Activated CD4-positive, CD25-positive, alpha-beta regulatory T cell (primary cell): ENCODE measurements at places on chromosomes 5 and 9.

DNA sequence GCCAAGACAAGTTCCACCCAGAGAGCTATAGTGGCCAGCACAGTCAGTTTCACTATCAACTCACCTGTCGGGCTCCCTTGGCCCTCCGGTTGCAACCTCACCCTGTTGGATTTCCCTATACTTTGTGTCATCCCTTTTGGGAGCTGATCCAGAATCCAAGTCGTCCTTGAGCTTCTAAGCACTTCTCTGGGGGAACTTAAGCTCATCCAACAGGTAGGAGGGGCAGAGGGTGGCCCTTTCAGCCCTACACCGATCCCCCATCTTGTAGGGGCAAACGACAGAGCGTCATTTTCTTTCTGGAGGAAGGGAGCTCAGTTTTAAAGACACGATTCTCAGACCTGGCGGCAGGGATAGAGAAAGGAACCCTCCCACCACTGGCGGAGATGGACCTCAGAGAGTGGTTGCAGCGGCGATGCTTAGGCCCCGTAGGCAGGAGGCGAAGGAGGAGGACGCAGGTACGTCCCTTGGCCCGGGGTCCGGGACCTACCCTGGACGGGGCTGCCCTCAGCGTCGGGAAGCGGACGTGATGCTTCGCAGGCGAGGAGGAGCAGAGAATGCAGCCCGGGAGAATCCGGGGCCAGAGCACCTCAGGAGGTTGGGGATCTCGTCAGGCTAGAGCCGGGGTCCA lies 519 bp downstream of the ZER1 start:
- no peak for DNase-seq

- DNase-seq, result no peak
These were observed 16.3 kb downstream of the IL5 start for GRCh38 chr5:132526974-132527564.

GRCh38 chr9:5563886-5564285 lies 53.6 kb downstream of the PDCD1LG2 start:
- DNase-seq, result no peak

GRCh38 chr9:85559526-85559925 lies 182.2 kb downstream of the AGTPBP1 start:
- no peak for DNase-seq

GRCh38 chr5:24555229-24555628 lies 89.5 kb downstream of the CDH10 start:
- no peak for DNase-seq

DNA sequence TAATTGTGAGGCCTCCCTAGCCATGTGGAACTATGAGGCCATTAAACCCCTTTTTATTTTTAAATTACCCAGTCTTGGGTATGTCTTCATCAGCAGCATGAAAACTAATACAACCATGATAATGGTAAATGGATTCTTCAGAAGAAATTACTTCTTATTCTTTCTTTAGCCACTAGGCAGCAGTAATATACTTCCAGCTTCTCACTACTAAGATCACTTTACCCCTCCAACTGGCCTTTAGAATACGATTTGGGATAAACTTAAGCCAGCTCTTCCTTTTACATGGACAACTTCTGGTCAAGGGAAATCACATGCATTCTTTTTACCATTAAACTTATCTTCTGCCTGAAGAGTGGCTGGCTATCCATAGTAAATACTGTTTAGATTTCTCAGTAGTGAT lies 355.4 kb downstream of the MAN2A1 start:
- DNase-seq, result no peak
